ENCODE measurements at places on chromosomes 6 and 20.

DNA sequence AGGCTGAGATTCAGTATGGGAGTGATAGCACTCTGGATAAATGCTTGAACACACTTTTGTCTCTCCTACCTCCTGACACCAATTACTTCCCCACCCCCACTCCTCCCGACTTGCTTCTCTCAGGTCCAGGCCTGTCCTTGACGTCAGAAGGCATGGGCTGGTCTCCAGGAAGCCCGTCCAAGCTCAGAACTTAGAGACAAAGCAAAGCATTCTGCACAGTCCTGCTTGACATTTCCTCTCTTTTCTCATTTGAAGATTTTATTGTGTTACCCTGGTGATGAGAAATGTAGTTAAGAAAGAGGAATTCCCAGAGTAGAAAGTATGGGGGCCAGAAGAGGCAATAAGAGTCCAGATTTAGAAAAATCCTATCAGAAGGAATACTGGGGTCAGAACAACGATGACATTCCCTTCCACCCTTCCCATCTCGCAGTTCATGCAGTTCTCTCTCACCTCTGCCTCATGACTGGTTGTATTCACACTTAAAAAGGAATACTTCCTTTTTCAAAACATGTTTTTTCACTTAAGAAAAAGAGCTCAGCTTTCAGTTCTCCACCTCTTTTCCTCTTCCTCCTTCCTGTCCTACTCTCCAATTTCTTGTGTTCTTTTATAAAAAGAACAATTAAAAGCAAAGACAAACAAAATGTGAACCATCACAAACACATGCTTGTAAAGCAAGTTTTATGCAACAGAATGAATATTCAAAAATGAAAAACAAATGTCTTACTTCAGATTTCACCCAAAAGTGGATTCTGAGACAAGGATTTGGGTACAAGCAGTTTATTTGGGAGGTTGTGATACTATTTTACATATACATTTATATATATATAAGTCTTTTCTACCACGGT, 18.5 kb upstream of the FAM184A start:
- peak; percentile 93 for DNase-seq

DNA sequence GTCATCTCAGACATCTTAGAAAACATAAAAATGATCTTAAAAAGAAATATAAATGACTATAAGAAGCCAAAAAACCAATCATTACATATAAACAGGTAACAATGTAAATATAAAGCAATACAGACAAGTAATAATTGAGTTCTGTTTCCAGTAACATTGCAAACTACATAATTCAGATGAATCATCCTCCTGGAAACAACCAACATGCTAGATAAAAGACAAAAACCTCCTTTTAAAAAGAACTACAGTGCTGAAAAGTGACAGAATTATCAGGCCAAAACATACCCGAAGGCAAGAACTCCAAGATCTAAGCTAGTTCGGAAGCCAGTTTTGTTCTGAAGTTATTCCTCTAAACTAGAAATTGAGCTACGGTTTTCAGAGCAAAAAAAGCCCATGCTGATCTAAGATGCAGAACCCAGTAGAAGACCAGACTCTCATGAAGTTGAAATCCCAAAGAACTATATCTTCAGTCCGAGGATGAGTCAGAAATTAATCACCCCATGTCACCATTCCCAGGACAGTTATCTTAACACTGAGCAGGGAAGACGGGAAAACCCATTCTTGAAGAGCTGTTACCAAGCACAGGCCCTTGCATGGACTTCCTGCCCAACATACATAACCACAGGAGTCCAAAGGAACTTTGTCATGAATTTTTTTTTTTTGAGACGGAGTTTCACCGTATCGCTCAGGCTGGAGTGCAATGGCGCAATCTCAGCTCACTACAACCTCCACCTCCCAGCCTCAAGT, 9.8 kb downstream of the PGM3 start:
- DNase-seq: no peak

- DNase-seq: no peak
Observed at GRCh38 chr20:46063652-46064054, 26.1 kb downstream of the NCOA5 start.

DNA sequence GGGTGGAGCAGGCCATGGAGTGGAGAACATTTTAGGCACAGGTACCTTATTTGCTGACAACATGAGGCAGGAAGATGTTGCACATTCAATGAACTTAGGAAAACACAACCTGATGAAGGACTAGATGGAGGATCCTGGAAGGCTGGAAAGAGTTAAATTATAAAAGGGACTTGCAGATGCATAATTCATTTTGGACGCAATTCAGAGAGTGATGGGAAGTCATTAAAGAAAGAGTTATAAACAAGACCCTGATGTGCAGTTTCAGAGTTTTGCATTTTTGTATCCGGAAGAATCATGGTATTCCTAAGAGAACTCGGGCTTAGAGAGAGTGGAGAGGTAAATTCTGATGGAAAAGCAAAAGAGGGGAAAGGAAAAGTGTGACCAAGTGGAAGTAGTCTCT, 104.5 kb downstream of the TSHZ2 start:
- no peak for DNase-seq

- no peak for DNase-seq
Observed at GRCh38 chr6:169208011-169208410, 45.6 kb downstream of the THBS2 start.

DNA sequence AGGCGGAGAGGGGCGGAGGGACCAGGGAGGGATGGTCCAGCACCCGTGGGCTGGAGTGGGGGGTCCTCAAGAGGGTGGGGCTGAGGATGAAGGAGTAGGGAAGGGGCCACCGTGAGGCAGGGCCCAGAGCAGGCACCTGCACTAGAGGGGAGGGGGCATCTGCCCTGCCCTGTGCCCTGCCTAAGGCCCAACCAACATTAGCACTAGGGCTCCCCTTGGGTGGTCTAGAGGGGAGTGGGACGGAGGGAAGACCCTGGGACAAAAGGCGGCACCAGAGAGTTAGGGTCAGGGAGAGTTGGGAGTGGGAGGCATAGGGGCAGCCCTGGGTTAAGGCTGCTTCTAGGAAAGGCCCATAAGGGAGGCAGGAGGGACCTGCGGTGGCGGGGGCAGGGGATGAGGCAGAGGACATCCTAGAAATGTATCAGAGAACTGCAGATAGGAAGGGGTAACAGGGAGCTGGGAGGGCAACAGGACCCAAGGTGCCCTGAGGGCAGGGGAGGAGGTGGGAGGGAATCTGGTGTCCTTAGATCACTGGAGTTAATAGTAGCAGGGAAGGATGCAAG, 24.5 kb downstream of the HLA-F start:
- no peak for DNase-seq

GRCh38 chr20:48784273-48784641, 43.5 kb downstream of the PREX1 start:
- no peak for DNase-seq

DNA sequence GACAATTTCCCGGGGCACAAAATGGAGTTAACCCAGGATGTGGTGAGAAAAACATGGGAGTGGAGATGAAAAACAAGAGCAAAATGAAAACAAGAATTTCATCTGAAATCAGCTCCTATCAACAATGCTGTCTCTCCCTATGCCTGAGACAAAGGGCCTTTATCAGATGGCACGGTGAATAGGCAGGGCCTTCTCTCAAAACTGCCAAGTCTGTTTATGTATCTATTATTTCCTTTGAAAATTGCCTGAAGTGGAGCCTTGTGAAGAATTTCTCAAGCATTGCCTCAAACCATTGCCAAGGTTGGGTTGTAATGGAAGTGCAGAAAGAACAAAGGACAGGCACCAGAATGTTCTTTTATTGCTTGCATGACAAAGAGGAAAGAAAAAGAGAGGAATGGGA, 74.7 kb downstream of the BTBD3 start:
- DNase-seq: no peak

GRCh38 chr20:32470025-32470861, 112.1 kb downstream of the ASXL1 start:
- no peak for DNase-seq

DNA sequence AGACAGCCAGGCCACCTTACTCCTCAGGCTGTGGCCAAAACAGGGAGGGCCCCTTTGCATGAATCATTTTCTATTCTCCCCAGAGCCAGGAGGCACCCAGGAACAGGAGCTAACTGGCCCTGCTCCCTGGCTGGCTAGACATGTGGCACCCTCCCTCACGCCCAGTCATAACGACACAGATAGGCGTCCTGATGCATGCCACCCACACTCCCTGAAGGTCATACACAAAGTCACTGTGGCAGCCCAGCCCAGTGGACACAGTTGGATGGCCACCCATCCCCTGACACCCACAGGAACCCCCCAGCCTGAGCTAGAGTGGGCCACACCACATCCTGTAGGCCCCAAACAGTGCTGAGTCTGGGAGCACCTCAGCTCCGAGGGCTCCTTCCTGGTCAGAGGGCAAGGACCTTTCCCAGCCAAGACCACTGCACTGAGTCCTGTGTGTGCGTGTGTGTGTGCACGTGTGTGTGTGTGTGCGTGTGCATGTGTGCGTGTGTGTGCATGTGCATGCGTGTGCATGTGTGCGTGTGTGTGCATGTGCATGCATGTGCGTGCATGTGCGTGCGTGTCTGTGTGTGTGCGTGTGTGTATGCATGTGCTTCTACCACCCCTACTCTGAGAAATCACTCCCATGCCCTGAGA, 21.6 kb downstream of the TFEB start:
- no peak for DNase-seq

DNA sequence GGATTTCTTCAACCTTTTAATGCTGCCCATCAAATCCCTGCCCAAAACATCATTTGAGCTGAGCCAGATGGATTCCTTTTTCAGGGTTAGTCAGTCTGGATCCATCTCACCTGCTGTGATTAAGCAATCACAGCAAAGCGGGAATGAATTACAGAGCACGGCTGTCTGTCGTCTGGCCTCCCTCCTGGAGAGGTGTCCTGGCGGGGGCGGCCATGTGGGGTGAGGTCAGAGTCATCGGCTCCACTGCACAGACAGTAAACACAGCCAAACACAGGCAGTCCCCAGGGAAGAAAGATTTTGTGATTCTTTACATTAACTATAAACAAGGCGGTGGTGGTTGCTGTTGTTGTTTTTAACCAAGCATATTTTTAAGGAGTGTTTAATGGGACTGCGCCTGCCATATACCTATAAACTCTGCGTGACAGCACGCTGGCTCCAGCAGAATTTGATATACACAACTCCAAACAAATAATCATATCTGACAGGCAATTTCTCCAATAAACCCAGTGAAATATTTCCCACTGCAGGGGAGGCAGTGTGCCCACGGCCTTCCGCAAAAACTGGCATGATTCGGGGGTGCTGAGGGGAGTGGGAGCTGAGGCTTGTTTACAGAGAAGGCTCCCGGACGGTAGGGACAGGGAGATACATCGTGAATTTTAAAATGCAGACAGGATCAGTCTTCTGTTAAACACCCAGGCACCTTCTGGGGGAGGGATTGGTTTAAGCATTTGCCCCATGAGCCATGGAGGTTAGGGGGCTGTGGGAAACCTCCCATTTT, 232.0 kb upstream of the PMEPA1 start:
- DNase-seq: no peak

DNA sequence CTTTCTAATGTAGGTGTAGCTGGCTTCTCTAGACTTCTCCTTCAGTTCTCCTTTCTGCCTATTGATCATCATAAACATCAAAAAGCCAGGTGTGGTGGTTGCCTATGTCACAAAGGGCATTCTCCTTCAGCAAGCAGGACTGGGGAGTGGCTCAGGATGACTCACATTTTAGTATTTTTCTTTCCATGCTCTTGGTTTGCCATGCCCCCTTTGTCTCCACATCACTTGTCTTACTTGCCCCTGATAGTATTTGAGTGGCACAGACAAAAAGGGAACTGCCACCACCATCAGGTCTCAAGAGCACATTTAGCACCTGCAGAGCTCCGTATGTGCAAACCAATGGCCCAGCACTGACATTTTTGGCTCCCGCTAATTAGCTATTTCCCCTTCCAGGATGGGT, 698.8 kb downstream of the DHX35 start:
- peak; percentile 47 for DNase-seq

- DNase-seq: no peak
Observed at GRCh38 chr6:118017301-118017848, 110.3 kb downstream of the SLC35F1 start.

DNA sequence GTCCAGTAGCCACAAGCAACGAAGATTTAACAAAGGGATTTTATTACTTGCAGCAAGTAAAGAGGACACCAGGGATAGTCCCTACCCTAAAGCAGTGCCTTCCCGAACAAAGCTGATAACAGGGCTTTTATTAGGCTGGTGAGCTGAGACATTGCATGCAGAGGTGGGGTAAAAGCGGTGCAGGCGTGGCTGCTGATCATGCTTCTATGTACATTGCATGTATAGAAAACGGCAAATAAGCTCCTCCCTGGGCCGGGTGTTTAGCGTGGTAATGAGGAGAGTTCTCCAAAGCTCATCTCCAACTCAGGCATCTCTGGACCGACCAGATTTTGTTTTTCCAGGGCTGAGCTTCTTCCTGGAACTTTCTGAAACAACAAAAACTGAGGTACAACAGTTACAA, 83.5 kb upstream of the CDH4 start:
- DNase-seq: no peak

DNA sequence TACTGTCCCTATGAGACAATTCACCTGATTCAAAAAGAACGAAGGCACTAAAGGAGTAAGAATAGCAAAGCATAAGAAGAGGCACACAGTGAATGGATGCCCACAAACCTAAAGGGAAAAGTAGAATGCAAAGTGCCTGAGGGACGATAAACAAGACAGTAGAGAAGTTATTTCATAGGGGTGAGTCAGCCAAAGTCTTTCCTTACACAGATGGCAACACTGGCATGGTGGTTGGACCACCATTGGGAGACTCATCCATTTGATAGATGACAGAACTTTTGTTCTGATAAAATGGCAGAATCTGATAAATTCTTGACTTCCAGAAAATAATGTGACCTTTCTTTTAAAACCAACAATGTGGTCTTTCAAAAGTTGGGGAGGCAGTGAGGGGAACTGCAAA, 148.1 kb upstream of the HDAC2 start:
- DNase-seq: no peak

GRCh38 chr20:18853946-18854646, 40.5 kb downstream of the SCP2D1 start:
- no peak for DNase-seq

DNA sequence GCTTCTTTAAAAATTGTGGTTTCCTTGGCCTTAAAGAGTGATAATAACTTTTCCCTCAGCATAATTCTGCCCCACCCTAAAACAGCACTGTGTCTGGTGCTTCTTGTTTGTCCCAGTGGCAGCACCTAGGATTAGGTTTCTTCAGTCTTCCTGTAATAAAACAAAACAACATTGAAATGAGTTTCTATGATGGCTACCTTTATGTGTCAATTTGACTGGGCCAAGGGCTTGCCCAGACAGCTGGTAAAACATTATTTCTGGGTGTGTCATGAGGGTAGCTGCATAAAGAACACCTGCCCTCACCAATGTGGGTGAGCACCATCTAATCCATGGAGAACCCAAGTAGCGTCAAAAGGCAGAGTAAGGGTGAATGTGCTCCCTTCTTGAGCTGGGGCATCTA, 117.8 kb downstream of the QRSL1 start:
- no peak for DNase-seq

GRCh38 chr6:100210137-100211117, 216.4 kb upstream of the MCHR2 start:
- no peak for DNase-seq
